ENCODE measurements at places on chromosomes 7 and 10.

GRCh38 chr7:46259947-46260346 is 338.9 kb upstream of the IGFBP3 start:
- DNase-seq = no peak

GRCh38 chr10:515674-516073 is 173.8 kb downstream of the DIP2C start:
- DNase-seq = no peak

GRCh38 chr7:46494028-46494427 is 573.0 kb upstream of the IGFBP3 start:
- DNase-seq = no peak

GRCh38 chr7:124688991-124689390 is 76.6 kb downstream of the GPR37 start:
- no peak for DNase-seq

GRCh38 chr10:3137958-3138726 is 34.4 kb downstream of the PITRM1 start:
- no peak for DNase-seq

Data from iPS DF 19.7 (cell line).